ENCODE measurements at places on chromosomes 6 and 20. TPM values are rescaled to one million over a fixed set of nuclear protein-coding genes. Genes with fewer than 3 reads are reported as not detected.

DNA sequence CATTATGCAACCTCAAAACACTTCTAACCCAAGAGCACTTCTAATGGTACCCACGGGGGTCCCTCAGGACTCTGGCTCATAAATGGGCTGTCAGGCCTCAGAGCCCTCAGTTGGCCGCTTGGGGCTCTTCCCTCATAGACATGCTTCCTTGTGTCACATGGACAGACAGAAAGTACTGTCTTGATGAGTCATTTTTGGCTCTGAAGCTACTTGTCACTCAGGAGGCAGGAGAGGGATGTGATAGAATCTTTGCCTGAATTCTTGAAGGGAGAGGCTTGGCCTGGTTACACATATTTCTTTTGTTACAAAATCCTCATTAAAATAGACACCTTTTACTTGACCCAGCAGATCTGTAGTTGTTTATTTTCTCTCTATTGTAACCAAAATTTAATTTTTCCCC lies 15.1 kb upstream of the EDN1 start:
- DNase-seq, result no peak

GRCh38 chr20:3910853-3911252 lies 21.7 kb downstream of the PANK2 start:
- DNase-seq, result no peak

DNA sequence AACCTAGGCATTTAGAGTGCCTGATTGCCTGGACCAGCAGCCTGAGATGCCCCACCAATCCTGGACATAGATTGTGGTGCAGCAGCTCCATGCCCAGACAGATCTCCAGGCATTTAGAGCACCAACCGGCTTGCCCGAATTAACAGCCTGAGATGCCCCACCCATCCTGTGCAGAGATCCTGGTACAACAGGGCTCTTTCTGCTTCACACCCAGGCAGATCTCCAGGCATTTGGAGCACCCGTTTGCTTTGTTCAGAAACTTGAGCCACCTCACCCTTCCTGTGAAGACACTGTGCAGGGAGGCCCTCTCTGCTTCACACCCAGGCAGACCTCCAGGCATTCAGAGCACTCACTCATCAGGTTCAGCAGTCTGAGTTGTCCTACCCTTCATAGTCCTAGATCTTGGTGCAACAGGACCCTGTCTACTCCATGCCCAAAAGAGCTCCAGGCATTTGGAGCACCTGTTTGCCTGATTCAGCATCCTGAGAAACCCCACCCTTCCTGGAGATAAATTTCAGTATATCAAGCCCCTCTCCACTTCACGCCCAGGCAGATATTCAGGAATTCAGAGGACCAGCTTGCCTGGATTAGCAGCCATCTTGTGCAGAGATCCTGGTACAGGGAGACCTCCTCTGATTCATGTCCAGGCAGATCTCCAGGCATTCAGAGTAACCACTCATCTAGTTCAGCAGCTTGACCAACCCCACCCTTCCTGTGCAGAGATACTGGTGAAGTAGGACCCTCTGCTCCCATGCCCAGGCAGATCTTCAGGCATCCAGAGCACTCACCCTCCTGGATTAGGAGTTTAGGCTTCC lies 189.2 kb upstream of the FERMT1 start:
- no peak for DNase-seq

DNA sequence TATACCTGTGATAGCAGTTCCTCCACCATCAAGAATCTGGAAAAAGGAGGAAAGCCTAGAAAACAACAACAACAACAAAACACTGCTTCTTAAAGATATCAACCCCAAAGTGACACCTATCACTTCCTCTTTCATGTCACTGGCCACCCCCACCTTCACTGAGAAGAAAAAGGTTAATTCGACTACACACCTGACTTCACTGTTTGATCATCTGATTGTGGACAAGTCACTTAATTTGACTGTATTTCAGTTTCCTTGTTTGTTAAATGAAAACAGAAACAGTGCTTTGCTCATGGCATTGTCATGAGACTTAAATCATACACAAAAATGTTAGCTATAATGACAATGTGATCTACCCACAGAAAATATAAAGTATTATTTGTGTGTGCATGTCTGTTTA lies 280.6 kb upstream of the SULF2 start:
- no peak for DNase-seq

GRCh38 chr20:10719740-10720385 lies 46.1 kb upstream of the JAG1 start:
- DNase-seq, result no peak

CST2 gene
- not detected for total RNA-seq

- no peak for DNase-seq
Measured at GRCh38 chr6:85983032-85983659, 340.5 kb upstream of the SYNCRIP start.

- no peak for DNase-seq
Measured at GRCh38 chr6:106488494-106489370, 128.2 kb downstream of the CRYBG1 start.

- DNase-seq, result no peak
Measured at GRCh38 chr6:89834884-89835792, 5.5 kb downstream of the CASP8AP2 start.
